ENCODE measurements at places on chromosomes 3 and 15. TPM values are rescaled to one million over a fixed set of nuclear protein-coding genes. Genes with fewer than 3 reads are reported as not detected.

Gene SERINC4
- 0.20 TPM for total RNA-seq

Gene THSD4
- 38.5 TPM for total RNA-seq

Gene RARB
- total RNA-seq = 2.2 TPM

Gene CPN2
- total RNA-seq = not detected

Gene GPR62
- 0.20 TPM for total RNA-seq

Gene GUCA1C
- not detected for total RNA-seq

Gene VWA5B2
- not detected for total RNA-seq

Gene RSL24D1
- total RNA-seq = 94.1 TPM

Gene DGKG
- 1.4 TPM for total RNA-seq

Gene PPM1L
- total RNA-seq = 2.2 TPM

Gene TTLL13
- not detected for total RNA-seq

Gene MAGEL2
- total RNA-seq = not detected

Gene SPATA12
- total RNA-seq = not detected

Gene ZPLD1
- not detected for total RNA-seq

Gene LSM3
- 7.3 TPM for total RNA-seq

Gene TRH
- total RNA-seq = not detected

Gene SLC22A13
- 1.2 TPM for total RNA-seq

Gene XYLB
- total RNA-seq = 7.7 TPM

Gene STRA6
- total RNA-seq = not detected

Gene NEO1
- total RNA-seq = 11.8 TPM

Gene CISH
- total RNA-seq = 1.1 TPM
